ENCODE measurements at places on chromosomes 1 and 21. TPM values are rescaled to one million over a fixed set of nuclear protein-coding genes. Genes with fewer than 3 reads are reported as not detected.

- no peak for DNase-seq
These were observed 66.3 kb upstream of the PPP2R5A start for GRCh38 chr1:212218911-212219310.

OR2M3 gene
- not detected for polyA plus RNA-seq

PLD5 gene
- not detected for polyA plus RNA-seq

DMRTA2 gene
- polyA plus RNA-seq, result not detected

AMY1C gene
- polyA plus RNA-seq, result not detected

DNA sequence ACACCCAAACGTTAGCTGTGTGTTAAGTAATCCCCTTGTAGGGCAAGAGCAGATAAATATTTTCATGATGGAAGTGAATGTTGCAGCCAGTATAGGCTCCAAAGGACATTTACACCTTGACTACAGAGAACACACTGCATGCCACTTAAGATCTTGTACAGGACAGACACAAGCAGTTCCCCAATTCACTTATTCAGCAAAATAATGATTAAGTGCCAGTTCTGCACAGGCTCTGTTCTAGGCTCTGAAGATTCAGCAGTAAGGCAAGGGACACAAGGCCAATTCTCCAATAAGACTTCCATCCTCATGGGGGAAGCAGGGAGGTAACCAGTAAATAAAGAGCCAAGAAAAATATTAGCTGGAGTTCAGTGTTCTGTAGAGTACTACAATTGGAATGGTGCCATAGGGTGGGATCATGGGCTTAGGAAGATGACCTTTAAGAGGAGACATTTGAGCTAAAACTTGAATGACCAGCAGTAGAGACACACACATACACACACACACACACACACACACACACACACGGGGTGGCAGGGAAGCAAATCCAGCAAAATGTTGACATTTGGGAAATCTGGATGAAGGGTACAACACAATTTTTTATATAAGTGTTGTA lies 199.9 kb upstream of the JUN start:
- DNase-seq, result no peak

WDR64 gene
- not detected for polyA plus RNA-seq

- no peak for DNase-seq
These were observed 30.3 kb upstream of the POGK start for GRCh38 chr1:166808952-166809351.

DNA sequence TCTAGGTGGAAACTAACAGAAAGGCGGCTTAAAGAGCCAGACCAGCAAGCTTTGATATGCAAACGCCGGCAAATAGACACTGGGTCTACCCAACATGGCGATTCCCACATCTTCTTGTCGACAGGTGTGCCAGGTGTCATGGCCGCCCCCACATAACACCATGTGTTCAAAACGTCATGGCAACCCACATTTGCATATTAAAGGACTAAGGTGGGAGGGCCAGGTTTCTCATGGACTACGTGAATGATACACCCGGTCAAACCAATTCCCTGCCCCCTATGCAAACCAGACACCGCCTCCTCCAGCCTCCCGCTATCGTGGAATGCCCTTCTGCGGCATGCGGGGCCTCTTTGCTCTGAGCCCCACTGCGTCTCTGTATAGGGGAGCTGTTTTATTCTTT lies 41.3 kb downstream of the ICOSLG start:
- DNase-seq, result no peak

- DNase-seq, result no peak
These were observed 606.3 kb downstream of the NUF2 start for GRCh38 chr1:163928069-163928468.

GRCh38 chr1:16082283-16083038 lies 9.0 kb upstream of the FAM131C start:
- DNase-seq, result no peak

Measured in sigmoid colon (tissue), 7 donors.